ENCODE measurements at places on chromosomes 3 and 15. TPM values are rescaled to one million over a fixed set of nuclear protein-coding genes. Genes with fewer than 3 reads are reported as not detected.

DNA sequence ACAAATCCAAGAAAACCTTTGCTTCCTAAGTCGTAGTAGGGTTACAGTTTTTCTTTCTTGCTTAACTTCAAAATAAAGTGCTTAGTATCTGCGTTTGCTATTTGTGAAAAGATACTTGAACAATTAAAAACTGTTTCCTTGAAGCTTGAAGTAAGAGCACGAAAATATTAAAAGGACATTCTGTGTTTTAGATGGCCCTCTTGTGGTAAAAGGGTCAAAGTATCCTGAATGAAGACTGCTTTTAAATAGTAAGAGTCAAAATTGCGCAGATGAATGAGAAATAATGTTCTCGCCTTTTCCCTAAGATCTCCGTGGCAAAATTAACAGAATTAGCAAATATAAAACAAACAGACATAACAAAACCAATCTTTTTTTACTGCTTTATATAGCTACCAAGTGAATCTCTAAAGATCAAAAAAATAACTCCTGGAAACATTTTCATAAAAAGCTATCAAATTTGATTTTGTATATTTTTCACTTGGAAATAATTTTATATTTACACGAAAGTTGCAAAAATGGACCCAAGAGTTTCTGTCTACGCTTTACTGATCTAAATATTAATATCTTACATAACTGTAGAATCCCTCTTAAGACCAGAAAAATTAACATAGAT is 175.4 kb downstream of the MBNL1 start:
- DNase-seq, result no peak

GRCh38 chr3:106033654-106034053 is 164.8 kb upstream of the CBLB start:
- DNase-seq, result no peak

- no peak for DNase-seq
Measured at GRCh38 chr15:51243774-51244173, 94.6 kb downstream of the CYP19A1 start.

DNA sequence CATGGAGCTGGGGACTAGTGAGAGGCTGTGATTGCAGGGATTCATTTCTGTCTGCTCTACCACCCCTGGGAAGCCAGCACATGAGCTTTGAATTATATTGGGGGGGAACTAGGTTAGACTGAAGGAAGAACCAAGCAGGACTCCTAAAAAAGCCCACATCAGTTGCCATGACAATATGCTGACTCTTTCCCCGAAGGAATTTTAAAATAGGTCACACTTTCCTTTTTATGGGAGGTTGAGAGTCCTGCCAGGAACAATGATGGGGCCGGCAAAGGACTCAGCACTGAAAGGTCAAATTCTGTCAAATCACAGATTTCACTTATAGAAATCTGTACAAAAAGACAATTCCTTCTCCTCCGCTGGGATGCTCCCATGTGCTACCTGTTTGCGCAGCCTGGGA is 130.8 kb downstream of the ZNF621 start:
- DNase-seq, result no peak

Gene SAMD7
- total RNA-seq, result not detected

Gene ACTL6A
- total RNA-seq, result 57.4 TPM

GRCh38 chr3:115401298-115401697 is 222.0 kb upstream of the GAP43 start:
- no peak for DNase-seq

DNA sequence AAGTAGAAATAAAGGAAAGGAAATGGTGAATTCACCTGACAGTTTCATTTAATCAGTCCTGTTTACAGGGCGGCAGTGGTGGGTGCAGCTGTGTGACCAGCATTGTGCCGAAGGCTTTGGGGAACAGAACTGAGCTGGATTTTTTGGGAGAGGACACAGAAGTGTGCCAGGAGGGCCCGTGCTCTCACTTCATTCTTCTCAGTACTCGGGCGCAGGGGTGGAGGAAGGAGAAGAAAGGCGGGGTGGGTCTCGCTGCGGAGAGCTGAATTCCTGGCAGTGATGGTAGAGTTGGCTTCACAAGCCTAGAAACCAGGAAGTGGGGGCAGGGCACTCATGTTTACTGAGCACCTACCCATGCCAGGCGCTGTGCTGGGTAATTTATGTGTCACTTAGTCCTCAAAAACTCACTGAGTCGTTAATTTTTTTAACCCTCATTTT is 64.6 kb downstream of the CRTC3 start:
- DNase-seq, result peak; percentile 89

Gene LRRIQ4
- not detected for total RNA-seq

- DNase-seq, result no peak
Measured at GRCh38 chr15:98758224-98758623, 109.9 kb downstream of the IGF1R start.

DNA sequence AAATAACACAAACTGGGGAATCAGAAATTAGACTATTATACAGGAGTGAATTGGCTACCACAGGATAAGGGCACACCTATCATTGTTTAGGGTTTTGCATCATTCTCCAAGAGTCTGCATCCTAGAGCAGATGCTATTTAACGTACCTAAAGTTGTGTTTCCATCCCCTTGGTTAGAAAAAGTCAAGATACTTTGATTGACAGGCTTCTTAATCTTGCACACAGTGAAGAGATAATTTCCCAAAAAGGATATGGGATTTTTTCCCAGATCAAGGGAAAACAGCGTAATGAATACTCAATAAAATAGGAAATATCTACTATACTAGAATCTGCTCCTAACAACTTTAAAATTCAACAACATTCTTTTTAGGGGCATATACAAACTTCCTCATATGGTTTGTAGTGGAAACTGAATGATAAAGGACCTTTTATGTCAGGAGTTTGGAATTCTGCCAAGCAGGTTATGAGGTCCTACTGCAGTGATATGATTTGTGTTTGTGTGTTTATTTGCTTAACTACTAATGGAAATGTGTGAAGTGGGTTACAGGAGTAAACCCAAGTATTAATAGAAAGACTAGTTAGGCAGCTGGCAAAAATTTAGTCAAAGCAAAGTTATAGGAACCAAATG is 124.1 kb upstream of the MME start:
- no peak for DNase-seq

Gene GOLGA8M
- total RNA-seq, result 0.82 TPM

DNA sequence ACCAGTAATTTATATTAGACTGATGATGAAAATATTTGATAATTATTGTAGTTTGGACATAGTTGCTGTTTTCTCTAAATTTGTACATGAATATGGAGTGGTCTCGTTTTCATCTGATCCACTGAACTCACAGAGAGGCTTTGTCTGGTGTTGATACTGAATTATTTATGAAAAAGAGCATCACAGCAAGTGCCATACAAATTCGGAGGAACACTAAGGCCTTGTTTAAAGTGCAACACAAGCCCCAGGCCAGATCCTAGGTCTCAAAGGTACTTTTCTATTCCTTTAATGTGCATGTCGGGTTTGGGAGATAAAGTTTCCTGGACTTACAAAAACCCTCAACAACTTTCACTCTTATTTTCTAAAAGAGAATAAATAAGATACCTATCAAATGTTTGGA is 796.8 kb upstream of the EPHA6 start:
- no peak for DNase-seq

GRCh38 chr3:122975924-122976293 is 51.7 kb downstream of the SEMA5B start:
- no peak for DNase-seq

Gene SUSD5
- total RNA-seq, result 10.9 TPM

GRCh38 chr15:74239051-74239705 is 3.1 kb downstream of the CCDC33 start:
- no peak for DNase-seq

DNA sequence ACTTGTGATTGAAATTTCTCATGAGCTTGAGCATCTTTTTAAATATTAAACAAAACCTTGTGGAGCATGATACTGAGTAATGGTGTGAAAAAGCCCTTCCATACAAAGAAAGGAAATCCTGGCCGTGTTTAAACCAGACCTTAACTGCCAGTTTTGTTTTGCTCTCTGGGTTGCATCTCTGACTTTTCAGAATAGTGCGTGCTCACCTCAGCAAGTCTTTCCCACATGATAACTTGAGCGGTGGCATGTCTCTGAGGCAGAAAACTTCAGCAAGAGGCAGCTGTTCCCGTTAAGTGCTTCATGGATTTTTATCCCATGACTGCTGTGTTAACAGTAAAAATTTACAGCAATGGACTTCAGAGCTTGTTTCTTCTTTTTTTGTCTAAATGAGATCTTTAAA is 393.3 kb downstream of the FEZF2 start:
- DNase-seq, result no peak

DNA sequence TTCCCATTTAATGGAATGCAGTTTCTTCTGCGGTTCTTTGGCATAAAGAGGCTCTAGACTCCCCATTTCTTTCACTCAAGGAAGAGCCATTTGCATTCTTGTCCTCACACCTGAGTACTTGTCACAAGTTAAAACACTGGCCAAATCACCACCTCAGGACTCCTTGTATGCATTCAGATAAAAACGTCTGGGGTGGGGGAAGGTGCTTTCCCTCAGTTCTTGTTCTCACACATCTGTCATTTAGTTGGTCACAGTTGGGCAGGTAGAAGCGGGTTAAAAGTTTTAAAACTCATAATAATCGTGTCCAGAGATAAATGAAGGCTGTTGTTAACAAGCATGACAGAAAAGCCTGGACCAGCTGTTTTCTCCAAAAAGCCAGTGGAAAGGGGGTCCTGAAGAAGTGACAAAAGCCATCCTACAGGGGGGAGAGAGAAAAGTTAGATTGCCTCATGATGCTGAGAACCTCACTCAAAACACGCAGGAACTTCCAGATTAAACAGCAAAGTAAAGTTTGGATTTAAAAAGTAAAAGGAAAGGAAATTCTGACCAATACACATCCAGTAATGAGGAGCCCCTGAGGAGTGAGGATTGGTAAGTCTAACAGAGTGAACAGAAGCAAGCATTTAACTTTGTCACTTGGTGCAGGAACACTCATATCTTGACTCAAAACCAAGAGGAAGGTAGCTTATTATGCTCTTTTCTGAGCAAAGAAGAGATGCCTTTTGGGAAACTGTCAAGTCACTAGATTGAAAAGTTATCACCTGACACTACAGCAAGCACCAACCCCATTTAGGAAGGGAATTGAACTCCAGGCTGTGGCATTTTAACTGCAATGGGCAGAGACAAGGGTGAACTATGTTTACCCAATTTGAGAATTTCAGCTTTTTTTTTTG is 2.8 kb downstream of the BCL2L10 start:
- no peak for DNase-seq

GRCh38 chr3:9947025-9947995 is 4.9 kb downstream of the PRRT3 start:
- peak; percentile 91 for DNase-seq

DNA sequence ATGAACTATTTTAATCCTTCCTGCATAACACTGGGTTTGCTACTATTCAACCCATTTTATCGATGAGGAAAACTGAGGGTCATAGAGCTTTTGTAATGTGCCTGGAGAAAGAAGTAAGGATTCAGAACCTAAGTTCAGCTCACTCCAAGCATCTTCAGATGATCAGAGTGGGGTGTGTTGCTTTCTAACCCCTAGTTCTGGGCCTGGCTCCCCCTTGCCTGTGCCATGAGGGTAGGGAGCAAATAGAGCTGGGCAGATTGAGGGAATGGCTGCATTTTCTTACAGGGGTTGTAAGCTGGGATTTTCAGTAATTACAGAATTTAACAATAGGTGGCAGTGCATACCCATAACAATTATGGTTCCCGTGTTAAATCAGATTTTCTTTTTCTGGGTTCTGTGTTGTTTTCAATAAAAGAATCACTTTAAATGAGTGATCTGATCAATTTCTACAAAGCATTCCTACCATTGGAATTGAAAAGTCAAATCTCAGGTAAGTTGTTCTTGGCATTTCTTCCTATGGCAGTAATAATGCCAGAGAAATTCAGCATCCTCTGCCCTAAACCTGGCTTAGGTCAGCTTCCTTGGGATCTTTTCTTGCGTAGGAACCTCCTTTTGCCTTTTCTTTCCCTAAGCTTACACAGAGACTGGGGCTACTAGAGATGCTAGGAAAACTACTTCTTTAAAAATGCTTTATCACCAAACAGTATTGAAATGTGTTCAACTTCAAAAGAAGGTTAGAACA is 103.8 kb upstream of the IL12A start:
- DNase-seq, result no peak

DNA sequence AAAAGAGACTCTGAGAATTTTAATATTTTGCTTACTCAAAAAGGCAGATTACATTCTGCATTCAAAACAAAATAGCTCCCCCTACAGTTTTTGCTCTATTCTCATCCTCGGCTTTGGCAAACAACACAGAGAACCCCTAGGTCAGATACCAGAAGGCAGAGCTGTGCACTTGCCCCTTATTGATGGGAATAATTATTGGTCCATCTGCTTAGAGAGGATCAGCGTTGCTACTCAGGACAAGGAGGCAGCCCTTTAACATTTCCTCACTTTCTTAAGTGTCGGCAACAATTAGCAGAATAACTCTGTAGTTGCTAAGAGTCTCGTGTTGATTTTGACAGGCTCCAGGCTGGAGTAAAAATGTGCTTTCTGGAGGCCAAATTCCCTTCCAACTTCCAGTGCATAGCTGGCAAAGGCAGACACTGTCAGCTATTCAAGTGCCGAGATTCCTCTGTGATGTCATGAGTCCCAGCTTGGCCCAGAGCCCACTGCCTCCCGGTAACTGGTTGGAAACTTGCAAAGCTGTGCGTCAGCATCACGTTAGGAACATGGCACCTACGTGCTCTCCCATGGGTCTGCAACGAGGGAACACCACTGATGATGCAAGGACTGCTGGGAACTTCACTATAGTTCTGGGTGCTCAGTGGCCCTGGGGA is 482.7 kb upstream of the ADAMTS9 start:
- DNase-seq, result peak; percentile 98

GRCh38 chr3:32018757-32019564 is 37.4 kb downstream of the ZNF860 start:
- DNase-seq, result no peak

- no peak for DNase-seq
Measured at GRCh38 chr3:41169023-41169422, 30.3 kb upstream of the CTNNB1 start.

- no peak for DNase-seq
Measured at GRCh38 chr3:196179380-196180308, 31.6 kb downstream of the ZDHHC19 start.

GRCh38 chr3:134666466-134666865 is 15.6 kb upstream of the KY start:
- no peak for DNase-seq

DNA sequence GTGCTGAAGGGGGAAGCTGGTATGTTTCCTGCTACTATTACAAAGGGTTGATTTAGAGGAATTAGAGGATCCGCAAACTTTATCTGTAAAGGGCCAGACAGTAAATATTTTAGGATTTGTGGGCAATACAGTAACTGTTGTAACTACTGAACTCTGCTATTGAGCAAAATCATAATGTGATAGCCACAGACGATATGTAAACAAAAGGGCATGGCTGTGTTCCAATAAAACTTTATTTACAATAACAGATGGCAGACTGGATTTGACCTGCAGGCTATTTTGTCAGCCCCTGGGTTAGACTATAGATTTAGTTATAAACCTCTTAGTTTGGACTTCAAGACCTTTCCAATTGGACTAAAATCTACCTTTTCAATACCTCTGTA is 27.8 kb upstream of the KCNMB2 start:
- no peak for DNase-seq

GRCh38 chr3:126061301-126062032 is 22.5 kb downstream of the SLC41A3 start:
- no peak for DNase-seq

DNA sequence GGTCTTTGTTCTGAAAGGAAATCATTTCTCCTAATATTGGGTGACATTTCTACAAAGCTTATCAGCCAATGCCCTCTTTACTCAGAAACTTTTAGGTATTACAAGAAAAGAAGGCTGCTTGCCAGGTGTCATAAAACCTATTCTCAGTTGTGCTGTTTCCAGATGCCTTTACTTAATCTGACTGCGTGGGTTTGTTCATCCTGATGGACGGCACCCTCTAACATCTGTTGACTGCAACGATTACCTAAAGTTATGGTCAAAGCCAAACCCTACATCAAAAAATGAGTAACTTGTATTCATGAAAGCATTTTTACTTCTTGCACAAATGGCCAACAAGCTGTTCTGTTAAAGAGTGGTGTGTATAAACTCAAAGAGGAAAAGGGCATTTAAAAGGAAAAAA is 207.7 kb upstream of the PDZRN3 start:
- DNase-seq, result no peak
